Hematopoietic multipotent progenitor cell treated with erythropoietin and hydrocortisone succinate and interleukin-3 and kit ligand, for 15 days (in vitro differentiated cells): ENCODE measurements at places on chromosomes 6 and 20.

GRCh38 chr6:102327697-102328225 lies 934.3 kb downstream of the GRIK2 start:
- no peak for DNase-seq

DNA sequence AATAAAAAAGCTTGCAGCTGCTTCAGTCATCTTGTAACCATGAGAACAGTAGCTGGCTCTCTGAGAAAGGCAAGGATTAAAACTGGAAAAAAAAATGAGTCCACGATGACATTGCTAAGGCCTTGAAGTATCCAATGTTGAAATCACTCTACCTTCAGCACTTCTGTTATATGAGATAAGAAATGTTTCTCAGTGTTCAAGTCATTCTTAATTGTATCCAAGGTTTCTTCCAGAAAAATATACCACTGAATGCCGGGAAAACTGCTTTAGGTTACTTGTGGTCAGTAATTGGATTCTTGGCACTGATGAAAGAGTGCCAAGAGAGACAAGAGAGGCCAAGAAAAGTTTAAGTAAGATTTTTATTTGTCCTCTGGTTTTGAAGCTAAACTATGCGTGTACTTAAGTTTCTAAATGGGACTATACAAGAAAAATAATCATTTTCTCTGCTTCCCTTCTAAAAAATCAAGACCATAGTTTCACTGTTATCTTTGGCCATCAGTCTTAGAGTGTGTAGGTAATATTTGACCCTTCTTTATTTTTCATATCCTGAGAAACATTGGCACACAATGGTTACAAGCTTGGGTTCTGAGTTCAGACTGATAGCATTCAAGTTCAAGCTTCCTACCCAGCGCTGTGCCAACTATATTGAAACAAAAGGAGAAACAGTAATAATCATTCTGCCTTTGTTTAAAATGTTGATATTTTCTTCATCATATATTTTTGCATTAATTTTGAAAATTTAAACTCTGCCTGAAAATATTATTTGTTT lies 84.6 kb downstream of the TRDN start:
- no peak for DNase-seq

DNA sequence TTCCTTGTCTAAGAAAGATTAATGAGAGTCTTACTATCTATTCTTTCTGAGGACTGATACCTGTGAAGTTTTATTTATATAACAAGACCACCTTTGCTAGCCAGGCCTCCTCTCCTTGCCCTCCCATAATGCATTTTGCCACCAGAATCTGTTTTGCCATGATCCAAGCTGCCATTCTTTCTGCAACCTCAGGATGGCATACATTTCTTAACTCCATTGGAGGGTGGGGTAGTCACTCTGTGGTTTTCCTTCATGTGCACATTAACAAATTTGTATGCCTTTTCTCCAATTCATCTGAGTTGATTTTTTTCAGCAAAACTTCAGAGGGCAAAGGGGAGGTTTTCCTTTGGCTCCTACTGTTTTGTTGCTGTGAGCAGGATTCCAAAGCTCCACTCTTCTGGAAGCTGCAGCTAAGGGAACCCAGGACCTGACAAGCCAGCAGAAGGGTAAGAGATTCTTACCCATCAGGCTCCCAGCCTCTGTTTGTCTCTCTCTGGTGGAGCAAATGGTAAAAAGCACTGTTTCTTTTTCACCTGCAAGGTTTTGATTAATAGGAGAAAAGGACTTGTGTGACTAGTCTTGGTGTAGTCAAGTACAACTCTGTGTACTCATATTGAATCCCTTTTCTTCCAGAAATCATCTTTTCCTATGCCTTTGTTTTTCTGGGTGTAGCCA lies 26.2 kb upstream of the ENPP4 start:
- no peak for DNase-seq

GRCh38 chr6:149054559-149055194 lies 262.8 kb upstream of the TAB2 start:
- no peak for DNase-seq

- DNase-seq, result no peak
These were observed 325.2 kb upstream of the NT5E start for GRCh38 chr6:85124472-85125354.

DNA sequence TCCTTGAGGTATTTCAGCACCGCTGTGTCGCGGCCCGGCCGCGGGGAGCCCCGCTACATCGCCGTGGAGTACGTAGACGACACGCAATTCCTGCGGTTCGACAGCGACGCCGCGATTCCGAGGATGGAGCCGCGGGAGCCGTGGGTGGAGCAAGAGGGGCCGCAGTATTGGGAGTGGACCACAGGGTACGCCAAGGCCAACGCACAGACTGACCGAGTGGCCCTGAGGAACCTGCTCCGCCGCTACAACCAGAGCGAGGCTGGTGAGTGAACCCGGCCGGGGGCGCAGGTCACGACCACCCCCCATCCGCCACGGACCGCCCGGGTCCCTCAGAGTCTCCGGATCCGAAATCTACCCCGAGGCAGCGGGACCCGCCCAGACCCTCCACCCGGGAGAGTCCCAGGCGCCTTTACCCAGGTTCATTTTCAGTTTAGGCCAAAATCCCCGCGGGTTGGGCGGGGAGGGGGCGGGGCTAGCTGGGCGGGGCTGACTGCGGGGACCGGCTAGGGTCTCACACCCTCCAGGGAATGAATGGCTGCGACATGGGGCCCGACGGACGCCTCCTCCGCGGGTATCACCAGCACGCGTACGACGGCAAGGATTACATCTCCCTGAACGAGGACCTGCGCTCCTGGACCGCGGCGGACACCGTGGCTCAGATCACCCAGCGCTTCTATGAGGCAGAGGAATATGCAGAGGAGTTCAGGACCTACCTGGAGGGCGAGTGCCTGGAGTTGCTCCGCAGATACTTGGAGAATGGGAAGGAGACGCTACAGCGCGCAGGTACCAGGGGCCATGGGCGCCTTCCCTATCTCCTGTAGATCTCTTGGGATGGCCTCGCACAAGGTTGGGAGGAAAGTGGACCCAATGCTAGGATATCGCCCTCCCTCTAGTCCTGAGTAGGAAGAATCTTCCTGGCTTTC lies 693 bp downstream of the HLA-F start:
- no peak for DNase-seq

GRCh38 chr6:151661928-151662327 lies 145.6 kb upstream of the ESR1 start:
- no peak for DNase-seq

- no peak for DNase-seq
These were observed 640.0 kb upstream of the GJE1 start for GRCh38 chr6:141492521-141493284.

- DNase-seq, result no peak
These were observed 179.4 kb downstream of the NRN1 start for GRCh38 chr6:5827056-5827904.

DNA sequence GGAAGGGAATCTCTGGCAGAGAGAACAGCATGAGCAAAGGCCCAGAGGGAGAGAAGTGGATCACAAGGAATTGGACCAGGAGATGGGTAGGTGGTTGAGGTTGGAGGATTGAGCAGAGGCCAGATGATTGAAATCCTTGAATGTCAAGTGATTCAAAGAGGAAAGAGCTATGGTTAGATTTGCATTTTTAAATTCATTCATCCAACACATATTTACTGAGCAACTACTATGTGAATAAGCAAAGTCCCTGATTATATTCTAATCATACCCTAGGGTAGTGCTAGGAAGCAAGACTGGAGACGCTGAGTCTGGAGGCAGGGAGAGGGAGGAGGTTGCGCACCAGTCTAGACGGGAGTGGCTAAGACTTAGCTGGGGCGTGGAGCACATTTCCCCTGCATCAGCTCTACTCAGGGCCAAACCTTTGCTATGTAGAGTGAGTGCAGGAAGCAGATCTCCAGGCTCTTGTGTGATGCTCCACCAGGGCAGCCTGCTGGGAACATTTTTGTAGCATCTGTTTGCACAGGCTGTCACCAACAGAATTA lies 40.2 kb downstream of the EYA2 start:
- DNase-seq, result no peak

GRCh38 chr6:130517444-130517931 lies 151.7 kb downstream of the TMEM200A start:
- DNase-seq, result no peak

DNA sequence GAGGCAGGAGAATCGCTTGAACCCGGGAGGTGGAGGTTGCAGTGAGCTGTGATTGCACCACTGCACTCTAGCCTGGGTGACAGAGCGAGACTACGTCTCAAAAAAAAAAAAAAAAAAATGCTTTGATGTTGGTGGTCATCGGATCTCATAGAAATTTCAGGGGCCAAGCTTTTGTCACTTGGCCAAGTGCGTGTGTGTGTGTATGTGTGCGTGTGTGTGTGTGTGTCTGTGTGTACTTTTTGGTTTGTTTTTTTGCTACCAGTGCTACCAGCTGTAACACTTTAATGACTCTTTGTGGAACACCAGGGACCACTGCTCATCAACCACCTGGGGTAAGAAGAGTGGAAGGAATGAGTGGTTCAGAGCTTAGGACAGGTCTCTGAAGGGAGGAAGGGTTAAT lies 49.7 kb downstream of the TRAF3IP2 start:
- DNase-seq, result no peak

DNA sequence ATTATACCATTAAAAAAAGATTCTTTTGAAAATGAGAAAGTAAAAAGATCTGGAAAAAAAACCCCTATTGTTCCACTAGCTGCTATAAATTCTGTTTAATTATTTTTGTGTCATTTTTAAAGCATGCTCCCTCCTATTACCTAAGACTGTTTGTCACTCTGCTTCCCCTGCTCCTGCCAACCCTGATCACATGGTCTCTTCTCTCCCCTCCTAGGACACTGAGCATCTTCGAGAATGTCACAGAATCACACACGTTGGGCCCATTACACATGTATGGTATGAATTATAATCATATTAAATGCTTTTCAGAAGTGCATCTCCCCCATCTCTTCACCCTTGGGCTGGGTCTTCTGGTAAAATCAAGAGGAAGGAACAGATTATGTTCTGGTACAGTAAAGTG lies 6.2 kb downstream of the SNAP91 start:
- DNase-seq, result no peak

DNA sequence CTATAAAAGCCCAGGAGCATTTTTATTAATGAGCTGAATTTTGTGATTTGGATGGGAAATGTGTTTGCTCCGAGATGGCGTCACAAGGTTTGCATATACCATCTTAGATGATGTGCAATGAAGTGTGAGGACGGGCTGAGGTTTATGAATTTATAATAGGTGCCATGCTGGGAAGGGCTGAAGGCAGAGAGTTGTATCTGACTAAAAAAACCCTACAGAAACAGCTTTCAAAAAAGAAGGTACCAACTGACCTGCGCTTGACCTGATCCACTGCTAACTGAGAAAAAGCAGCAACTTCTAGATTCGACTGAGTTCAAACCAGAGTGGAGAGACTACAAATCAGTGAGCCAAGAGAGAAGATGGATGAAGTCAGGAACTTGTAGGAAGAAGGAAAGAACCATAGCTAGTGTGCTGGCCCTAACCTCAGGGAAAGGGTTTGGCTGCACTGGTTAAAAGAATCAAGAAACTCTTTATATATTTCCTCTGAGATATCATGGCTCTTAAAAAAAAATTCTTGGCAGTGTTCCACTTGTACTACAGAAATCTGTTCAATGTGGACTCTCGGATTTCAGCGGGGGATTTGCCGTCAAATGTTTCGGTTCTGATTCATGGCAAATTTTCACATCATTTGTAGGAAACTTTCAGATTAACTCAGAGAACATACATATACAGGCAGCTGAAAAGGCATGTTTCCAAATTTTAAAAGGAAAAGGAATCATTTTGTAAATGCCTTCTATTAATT lies 56.5 kb upstream of the HDGFL1 start:
- no peak for DNase-seq

DNA sequence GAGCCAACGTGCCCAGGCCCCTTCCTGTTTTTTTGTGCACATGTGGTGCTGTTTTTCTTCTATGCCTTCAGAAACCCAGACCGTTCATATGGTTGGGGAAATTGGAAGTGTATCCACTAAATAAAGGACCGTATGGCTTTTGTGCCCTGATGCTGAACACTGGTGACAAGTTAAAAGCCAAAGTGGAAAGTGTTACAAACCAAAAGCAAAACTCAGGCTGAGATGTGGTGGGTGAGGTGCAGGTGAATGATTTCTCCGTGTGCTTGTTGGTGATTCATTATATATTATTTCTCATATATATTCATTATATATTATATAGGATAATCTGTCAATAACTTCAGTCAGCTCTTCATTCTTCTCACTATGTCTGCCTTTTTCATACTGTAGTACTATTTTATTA lies 148.6 kb downstream of the SOBP start:
- no peak for DNase-seq

- DNase-seq, result no peak
These were observed 10.7 kb downstream of the RFPL4B start for GRCh38 chr6:112357791-112358190.

DNA sequence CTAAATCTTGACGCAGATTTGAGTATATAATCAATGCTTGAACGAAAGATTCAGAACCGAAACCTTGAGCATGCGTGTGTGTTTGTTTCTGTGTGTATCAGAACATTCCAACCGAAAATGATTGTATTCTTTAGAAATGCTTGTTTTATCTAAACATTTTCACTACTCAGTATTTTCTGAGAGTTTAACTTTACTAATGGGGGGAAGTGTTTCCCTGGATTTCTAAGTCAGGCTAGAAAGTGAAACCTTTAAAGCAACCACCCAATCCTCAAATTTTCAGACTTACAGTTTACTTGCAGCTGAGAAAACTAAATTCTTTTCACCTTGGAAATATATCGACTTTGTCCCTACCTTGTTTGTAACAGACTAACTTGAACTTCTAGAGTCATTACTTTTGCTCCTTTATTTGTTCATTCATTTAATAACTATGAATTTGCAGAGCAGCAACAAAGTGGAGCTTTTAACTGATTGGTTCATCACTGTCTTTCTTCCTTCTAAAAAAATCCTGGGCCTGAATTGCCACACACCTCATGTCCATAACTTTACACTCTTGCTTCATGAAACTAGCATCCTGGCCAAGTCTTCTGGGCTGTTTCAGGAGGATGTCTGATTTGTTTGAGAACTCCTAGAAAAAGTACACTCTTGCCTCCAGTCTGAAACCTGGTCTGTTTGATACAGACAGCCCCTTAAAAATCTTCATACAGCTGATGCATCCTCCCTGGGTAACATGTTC lies 77.8 kb upstream of the XRN2 start:
- DNase-seq, result no peak

GRCh38 chr6:42391441-42391840 lies 60.3 kb downstream of the TRERF1 start:
- no peak for DNase-seq

GRCh38 chr20:46604551-46605133 lies 46.6 kb downstream of the SLC13A3 start:
- DNase-seq, result no peak

DNA sequence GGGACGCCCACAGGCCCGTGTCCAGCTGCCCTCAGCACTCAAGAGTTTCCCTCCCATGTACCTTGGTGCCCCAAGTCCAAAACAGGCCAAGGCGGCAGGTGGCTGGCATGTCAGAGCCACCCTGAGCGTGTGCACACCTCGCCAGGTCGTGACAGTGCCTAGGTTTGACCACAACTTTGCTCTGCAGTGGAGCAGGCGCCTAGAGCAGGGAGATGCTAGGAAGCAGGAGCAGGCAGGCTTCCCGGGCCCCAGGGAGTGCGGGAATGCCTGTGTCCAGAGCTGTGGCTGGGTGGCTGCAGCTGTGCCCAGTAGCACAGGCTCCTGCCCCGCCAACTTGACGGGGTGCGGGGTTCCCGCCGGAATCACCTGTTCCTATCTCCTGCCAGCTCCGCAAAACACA lies 380.8 kb upstream of the IMPG1 start:
- DNase-seq, result no peak
